ENCODE measurements at places on chromosomes 5 and 9.

DNA sequence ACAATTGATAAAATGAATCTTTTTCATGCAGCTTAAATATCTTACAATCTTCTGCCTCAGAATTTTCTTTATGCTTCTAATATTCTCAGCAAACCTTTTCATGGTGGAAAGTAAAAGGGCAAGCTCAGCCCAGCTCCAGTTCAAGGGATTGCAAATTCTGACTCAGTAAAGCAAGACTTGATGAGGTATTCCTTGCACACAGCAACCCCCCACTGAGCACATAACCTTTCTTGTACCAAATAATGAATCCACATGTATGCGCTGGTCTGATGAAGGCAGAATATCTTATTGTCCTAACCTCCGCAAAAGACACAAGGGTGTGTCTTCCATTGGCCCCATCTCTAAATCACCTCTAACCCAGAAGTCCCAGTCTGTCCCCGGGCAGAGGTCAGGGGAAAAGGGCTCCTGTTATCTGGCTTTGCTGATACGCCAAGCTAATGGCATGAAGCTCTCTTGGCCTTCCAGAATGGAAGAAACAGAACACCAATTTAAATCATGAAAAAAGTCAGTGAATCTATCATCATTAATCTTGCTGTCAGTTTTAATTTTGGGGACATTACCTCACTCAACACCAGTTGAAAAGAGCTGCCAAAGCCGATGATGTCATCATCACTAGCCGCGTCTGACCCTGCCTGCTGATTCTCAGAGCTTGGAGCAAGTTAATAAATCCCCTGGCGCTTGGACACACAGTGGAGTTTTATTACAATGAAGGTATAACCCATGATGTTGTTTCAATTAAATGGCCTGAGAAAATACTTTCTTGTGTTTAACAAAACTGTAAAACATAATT, 592.5 kb upstream of the CLINT1 start:
- DNase-seq = no peak

GRCh38 chr5:131218392-131218791, 45.5 kb upstream of the CDC42SE2 start:
- DNase-seq = no peak

DNA sequence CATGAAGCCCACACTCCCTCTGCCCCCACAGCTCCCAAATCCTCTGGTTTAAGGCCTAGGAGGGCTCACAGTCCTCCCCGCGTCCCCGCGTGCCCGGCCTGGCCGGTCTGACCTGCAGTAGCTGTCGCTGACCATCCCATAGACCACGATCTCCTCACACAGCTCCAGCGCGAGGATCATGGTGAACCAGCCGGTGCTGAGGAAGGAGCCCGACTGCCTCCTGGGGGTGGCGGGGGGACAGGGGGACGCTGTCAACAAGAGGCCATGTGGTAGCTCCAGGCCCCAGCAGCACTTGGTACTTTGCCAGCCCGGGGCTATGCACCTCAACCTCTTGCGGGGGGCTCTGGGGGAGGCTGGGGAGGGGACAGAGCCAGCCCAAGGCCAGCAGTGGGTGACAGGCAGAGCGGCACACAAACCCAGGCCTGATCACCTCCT, 7.0 kb downstream of the ST6GALNAC4 start:
- no peak for DNase-seq

DNA sequence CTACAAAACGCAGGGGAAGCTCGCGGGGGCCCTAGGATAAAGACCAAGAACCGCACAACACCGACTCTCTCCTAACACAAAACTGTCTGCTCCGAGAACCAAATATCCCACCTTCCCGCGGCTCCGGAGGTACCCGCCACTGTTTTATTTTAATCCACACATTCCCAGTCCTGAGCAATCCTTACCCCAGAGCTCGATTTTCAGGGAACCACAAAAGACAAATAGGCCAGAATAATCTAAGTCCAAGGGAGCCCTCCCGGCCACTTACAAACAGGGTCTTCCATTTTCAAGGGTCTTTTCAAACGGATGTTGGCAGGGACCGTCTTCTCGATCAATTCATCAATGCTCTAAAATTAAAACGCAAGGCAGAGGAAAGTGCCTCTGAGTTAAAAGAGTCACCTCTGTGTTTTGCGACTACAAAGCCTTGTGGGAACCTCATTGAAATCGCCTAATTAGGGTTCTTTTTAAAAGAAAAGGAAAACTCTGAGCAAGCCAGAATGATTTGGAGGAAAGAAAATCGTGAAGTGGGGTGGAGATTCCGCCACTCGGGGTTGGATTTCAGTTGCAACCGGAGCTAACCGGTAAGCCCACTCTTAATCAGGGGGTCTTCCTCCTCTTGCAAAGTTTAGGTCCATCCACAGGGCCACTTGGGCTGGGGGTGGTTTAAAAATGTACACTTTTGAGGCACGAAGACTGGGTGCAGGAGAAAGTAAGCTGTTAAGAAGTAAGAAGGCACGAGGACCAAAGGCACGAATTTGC, 1.0 kb downstream of the GLDC start:
- DNase-seq = no peak

DNA sequence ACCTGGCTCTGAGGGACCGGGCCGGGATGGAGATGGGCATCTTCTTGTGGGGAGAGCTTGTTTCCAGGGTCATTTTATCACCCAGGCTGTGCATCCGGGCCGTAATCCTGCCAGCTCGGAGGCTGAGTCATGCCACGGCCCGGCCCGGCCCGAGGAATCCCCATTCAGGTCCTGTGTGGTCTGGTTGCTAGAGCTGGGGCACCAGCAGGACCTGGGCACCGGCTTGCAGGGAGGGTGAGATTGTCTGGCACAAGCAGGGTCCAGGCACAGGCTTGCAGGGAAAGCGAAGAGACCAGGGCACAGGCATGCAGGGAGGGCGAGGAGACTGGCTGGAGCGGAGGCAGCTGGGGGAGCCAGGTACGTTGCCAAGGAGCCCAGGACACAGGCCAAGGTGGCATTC, 106.8 kb downstream of the RXRA start:
- DNase-seq = no peak

DNA sequence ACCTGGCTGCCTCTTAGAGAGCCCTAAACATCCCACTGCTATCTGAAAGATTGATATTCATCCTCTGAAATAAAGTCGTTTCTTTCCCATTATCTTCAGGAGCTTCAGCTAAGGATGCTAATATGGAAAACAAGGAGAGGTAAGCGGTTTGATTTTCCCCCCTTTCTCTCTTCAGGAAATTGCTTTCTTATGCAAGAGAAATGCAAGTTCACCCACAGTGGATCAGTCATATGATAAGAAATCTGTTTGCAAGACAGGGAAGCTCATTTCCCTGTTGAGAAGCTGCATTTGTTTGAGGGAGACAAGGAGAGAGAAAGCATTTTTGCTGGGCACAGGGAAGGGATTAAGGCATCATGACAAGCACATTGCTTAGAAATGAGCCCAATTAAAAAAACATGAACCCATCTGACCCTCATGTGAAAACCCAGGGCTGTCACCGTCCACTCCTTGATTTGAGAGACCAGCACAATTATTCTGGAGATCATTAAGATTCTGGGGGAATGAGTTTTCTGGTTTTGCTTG, 53.7 kb upstream of the BOD1 start:
- no peak for DNase-seq

DNA sequence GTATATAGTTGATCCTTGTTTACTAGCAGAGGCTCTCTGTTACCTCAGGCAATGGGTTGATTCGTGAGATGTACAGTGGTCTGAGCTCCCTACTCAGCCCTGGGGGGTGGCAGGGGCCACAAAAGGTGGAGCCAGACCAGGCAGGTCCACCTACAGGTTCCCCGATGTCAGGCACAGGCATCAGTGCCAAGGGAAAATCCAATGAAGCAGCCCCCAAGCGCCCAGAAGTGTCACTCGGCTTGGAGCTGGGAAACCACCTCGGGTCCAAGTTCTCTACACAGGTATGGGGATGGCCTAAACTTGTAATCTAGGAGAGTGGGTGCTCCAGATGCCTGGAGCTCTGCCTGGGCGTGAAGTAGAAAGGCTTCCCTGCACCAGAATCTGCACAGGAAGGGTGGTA, 188.8 kb downstream of the KIAA0825 start:
- DNase-seq = no peak

DNA sequence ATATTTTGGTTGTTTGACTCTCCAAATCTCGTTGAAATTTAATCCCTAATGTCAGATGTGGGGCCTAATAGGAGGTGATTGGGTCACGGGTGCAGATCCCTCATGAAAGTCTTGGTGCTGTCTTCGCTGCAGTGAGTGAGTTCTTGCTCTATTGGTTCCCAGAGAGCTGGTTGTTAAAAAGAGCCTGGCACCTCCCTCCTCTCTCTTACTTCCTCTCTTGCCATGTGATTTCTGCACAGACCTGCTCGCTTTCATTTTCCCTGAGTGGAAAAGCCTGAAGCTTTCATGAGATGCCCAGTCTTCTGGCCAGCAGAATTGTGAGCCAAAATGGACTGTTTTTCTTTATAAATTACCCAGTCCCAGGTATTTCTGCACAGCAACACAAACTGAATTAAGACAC, 221.6 kb downstream of the MAT2B start:
- DNase-seq = no peak

GRCh38 chr5:139470821-139471300, at the start of gene SMIM33:
Gene SMIM33 (plus strand): TSS chr5:139471004. CDS start chr5:139471122, 118 bp downstream.
- no peak for DNase-seq

GRCh38 chr9:110443146-110443865, 105.6 kb upstream of the TXNDC8 start:
- no peak for DNase-seq

- DNase-seq = no peak
These were observed 722.0 kb upstream of the ADAMTS16 start for GRCh38 chr5:4418084-4418483.

DNA sequence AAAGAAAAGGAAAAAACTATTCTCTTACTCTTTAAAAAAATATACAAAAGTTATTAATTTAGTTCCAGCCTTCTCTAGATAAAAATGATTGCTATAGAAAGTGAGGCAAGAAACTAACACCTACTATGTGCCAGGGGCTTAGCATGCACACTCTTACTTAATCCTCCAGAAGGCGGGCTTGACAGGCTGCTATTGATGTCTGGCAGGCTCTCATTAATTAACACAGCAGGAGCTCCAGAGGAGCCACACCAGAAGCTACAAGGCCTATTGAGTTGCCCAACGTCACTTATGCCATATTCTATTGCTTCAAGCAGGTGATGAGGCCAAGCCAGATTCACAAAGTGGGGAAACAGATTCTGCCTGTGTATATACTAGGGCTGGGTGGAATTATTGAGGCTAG, 54.6 kb upstream of the CLINT1 start:
- DNase-seq = peak; percentile 22

DNA sequence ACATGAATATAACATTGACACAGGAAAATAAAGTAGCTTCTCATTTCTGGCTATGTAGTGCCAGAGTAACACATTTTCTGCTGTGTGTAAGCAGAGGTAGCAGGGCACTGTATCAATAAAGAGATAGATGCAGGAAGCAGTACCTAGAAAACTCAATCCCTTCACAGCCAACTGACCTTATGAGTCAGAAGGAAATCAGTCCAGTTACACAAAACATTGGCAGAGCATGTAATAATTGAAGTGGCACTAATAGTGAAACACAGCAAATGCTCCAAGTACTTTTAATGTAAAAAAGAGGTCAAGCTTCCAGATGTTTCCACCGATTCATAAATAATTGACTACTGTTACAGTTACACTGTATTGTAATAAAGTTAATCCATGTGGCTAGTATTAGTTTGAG, 706.6 kb downstream of the EFNA5 start:
- no peak for DNase-seq

DNA sequence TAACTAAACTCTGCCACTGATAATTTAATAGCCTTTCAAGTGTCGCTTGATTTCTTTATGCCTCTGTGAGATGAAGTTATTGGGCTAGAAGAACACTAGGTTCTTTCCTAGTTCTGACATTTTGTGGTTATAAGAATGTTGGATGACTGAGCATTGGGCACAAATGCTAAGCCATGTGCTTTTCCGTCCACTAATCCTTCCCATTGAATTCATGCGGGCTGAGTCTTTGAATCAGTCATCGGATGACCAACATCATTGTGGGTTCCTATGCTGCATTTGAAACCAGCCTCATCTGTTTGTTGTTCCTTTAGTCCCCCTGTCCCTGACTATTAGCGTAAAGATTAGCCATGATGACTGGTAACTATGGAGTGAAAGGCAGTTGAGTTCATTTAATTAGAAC, 58.5 kb downstream of the ALDH1A1 start:
- no peak for DNase-seq

DNA sequence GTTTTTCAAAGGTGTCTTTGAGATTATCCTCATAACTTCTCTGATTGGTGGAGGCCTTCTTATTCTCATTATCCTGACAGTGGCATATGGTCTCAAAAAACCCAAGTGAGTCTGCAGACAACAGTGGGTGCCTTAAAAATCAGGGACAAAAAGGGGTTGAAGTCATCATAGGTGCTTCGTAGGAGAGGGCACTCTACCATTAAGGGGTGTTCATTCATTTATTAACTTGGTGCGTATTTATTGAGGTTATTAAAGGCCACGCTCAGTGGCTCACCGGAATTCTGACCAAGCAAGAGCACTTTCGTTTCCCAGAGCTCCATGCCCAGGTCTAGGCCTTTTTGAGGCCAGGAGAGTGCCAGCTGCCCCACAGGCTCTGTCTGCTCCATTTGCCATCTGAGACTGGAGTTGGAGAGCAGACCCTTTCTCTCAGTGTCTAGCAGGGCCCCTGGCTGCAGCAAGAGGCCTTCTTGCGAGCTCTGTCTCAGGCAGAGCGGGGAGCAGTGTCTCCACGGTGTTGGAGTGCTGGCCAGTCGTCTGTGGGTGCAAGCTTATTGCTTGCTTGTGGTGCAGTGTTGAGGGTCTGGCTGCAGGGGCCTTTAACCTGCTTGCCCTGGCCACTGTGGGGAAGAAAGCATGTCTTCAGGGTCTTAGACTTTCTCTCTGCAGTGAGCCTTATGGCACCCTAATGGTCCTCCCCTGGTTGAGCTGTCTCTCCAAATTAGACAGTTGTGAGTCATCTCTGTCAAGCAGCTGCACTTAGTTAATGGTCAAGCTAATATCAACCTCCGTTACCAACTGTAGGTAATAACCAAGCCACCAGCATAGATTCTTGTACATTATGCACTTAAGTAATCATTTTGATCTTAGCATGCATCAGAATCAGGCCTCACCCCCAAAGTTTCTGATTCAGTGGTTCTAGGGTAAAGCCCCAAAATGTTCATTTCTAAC, 62.6 kb downstream of the IL31RA start:
- no peak for DNase-seq

GRCh38 chr9:14529629-14530028, 163.6 kb downstream of the ZDHHC21 start:
- no peak for DNase-seq

DNA sequence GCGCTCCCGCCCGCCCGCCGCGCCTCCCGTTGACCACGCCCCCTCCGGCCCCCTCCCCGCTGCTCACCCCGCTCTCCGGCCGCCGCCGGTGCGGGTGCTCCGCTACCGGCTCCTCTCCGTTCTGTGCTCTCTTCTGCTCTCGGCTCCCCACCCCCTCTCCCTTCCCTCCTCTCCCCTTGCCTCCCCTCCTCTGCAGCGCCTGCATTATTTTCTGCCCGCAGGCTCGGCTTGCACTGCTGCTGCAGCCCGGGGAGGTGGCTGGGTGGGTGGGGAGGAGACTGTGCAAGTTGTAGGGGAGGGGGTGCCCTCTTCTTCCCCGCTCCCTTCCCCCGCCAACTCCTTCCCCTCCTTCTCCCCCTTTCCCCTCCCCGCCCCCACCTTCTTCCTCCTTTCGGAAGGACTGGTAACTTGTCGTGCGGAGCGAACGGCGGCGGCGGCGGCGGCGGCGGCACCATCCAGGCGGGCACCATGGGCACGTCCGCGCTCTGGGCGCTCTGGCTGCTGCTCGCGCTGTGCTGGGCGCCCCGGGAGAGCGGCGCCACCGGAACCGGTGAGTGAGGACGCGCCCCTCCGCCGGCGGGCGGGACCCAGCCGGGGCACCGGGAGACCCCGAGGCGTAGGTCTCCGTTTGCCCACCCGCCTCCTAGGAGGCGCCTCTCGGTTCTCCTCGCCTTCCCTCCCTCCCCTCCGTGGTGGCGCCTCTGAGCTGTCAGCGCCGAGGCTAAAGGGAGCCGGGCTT, at the start of gene VLDLR:
VLDLR (plus strand) TSS at position 66 of the 739 bp plus-strand sequence; CDS start at position 469, 403 bp downstream.
- no peak for DNase-seq
